ENCODE measurements at places on chromosomes 13 and 19.

GRCh38 chr13:60612593-60612992, 215.6 kb downstream of the TDRD3 start:
- no peak for DNase-seq

DNA sequence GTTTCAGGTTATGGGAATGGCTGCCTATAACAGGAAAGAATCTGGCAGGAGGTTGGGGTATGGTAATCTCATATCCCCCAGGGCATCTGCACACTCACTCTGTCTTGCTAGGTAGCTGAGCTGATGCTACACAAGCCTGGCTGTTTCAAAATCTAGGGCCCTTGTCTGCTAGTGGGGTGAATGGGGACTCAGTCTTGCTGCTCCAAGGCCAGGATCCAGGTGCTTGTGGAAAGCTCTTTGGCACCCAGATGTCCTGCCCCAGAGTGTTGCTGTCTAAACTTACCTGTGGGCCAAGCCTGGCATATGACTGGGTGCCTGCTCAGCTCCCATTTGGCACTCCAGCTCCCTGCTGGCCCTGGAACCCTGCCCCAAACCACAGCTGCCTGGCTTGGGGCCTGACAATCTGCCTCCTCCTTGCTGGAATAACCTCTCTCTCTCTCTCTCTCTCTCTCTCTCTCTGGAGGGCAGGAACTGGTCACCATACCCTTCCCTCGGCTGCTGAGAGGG, 158.1 kb upstream of the TSC22D1 start:
- DNase-seq, result no peak

- DNase-seq, result no peak
These were observed 4.7 kb upstream of the RSPH6A start for GRCh38 chr19:45819769-45820168.

GRCh38 chr19:33066543-33066942, 1.9 kb upstream of the RHPN2 start:
- no peak for DNase-seq

- DNase-seq, result no peak
These were observed 593 bp downstream of the ATG4D start for GRCh38 chr19:10544242-10544752.

DNA sequence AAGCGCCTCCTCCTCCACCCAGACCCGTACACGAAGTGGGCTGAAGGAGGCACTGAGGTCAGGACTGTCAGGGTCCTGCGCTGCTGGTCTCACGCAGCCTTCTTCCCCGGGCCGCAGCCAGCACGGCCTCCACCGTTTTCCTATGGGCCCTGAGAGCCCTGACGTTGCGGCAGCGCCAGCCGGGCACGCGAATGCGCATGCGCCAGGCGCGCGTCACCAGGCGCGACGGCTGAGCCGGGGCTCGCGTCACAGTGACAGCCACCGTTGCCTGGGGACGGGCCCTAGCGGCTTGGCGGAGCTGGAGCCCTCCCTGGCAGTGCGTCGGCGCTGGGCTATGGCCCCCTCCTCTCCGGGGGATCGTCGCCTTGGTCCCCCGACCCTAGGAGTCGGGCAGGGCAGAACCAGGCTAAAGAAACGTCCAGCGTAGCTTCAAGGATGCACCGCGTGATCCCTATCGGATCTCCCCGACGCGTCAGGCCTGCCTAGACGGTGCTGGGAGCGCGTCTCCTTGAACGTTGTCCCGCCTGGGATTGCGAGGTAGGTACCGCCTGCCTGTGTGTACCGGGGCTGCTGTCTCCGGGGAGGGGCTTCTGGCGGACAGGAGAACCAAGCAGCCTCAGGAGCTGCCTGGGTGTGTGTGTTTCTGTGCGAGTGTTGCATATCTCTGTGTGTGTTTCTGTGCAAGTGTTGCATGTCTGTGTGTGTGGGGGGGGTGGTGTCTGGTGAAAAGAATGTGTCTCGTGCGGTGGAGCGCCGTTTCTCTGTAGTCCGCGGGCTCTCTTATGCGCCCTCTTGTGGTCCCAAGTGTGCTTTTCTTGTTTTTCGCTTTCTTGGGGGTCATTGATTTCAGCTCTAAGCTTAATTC, 43.2 kb downstream of the ZNF571 start:
- peak; percentile 12 for DNase-seq

- DNase-seq, result no peak
These were observed 18.4 kb upstream of the CBY2 start for GRCh38 chr13:45683701-45684100.

- no peak for DNase-seq
These were observed 234.7 kb downstream of the TSHZ3 start for GRCh38 chr19:31114585-31114984.

GRCh38 chr13:25232937-25233515, 54.3 kb downstream of the MTMR6 start:
- no peak for DNase-seq

DNA sequence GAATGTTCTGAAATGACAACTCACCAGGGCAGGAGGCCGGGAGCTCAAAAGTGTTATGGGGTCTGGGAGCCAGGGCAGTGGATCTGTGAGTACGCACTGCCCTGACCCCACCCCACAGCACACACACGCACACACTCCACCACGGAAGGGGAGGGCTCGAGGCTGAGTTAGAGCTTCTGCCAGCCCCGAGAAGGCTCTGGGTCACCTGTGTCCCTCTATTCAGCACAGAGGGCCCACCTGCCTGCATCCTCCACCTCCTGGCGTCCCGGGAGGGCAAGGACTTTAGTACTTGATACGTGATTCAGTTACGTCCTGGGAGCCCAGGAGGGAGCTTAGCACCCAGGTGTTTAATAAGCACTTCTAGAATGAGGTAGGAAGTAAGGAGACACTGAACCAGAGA, 190.0 kb upstream of the GPR12 start:
- DNase-seq, result no peak

DNA sequence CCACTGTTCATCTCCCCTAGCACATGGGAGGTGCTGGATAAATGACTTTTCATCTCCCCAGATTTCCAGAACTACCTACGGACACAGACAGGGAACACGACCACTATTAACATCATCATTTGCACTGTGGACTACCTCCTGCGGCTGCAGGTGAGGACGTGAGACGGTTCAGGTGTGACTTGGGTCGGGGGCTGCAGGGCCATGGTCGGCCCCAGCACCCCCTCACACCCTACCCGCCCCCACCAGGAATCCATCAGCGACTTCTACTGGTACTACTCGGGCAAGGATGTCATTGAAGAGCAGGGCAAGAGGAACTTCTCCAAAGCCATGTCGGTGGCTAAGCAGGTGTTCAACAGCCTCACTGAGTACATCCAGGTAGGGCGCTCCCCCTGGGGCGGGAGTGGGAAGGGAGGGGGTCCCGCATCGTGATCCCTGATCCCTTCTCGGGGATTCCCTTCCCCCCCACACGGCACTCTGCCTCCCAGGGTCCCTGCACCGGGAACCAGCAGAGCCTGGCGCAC, 74.4 kb downstream of the MAP4K1 start:
- no peak for DNase-seq

GRCh38 chr19:39737351-39737750, 478 bp downstream of the CLC start:
- DNase-seq, result peak; percentile 15

- no peak for DNase-seq
These were observed at the start of gene SPIB for GRCh38 chr19:50418176-50419021. SPIB (plus strand) TSS chr19:50418938; CDS start chr19:50418963, 25 bp downstream.

- peak; percentile 52 for DNase-seq
These were observed 6.6 kb downstream of the EPS8L1 start for GRCh38 chr19:55082020-55082851.

GRCh38 chr13:24693862-24694471, 13.8 kb downstream of the ATP12A start:
- no peak for DNase-seq

DNA sequence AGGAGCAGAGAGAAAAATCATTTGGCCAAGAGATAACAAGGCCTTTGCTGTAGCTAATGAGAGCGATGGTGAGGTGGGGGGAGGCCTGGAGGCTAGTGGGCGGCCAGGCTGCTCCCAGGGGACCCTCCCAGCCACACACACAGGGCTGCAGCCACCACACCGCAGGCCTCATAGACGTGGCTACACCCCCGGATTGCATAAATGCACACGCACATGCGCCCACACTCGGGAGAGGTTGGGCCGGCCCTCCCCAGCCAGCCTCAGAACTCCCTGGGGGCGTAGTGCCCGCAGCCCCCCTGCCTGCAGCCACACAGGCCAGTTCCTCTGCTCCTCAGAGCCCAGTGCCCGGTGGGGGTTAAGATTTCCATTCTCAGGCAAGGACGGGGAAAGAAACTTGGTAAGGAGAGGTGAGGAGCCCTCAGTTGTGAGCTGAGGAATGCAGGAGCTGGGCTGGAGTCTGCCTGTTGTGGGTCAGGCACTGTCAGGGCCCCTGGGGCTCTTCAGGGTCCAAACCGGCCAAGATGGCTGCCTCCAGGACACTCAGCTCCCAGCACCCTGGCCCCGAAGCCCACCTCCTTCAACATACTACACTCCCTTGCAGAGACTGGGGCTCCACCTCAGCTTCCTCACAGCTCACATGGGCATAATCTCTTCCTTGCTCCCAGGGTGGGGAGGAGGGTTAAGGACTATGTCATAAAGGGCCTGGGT, 8.0 kb downstream of the PTH2 start:
- no peak for DNase-seq

- no peak for DNase-seq
These were observed 166.4 kb downstream of the EFNB2 start for GRCh38 chr13:106369091-106369490.

GRCh38 chr13:27176470-27177410, 5.1 kb upstream of the USP12 start:
- DNase-seq, result no peak

GRCh38 chr19:22332924-22333323, 46.7 kb downstream of the ZNF729 start:
- DNase-seq, result no peak

GRCh38 chr19:29715701-29716581, 880 bp upstream of the C19orf12 start:
- no peak for DNase-seq

DNA sequence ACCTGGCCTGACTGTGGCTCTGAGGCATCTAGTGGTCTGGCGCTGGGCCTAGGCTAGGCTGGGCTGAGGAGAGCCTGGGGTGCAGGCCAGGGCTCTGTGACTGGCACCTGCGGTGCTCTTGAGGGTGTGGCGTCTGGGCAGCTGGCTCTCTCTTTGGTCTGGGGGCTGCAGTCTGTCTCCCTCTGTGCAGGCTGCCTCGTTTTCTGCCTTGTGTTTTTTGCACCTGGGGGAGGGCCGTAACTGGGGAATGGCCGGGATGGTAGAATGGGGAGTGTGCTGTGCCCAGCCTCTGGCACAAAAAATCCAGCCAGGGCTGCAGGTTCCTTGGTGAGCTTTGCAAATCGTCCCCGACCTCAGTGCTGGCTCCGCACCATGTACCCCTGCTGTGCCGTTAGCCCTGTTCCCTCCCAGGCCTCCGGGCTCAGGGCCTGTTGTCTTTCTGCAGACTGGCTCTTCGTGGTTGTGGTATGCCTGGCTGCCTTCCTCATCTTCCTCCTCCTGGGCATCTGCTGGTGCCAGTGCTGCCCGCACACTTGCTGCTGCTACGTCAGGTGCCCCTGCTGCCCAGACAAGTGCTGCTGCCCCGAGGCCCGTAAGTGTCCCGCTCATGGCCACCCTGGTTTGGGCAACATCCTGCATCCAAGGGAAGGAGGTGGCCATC, 6.5 kb upstream of the USF2 start:
- DNase-seq, result no peak

- DNase-seq, result peak; percentile 73
These were observed at the start of gene NAXD for GRCh38 chr13:110615322-110616102. NAXD (plus strand) TSS chr13:110615545; CDS start chr13:110615602, 57 bp downstream.

DNA sequence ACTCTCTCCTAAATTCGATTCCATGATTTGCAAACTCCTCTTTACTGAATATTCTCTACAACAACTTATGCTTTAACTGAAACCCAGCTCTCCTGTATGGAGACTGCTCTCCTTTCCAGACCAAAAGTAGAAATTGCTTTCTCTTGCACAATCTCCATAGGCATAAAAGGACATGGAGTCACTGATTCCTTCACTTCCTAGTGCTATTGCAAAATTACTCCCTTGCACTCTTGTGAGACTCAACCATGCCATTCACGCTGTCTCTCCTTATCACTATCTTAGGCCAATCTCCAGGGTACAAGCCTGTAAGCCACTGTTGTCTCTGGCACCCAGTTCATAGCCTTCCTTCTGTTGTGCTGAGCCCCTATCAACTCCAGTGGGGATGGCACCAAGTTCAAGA, 30.6 kb downstream of the SERPINE3 start:
- DNase-seq, result no peak
